Osteocyte (in vitro differentiated cells): ENCODE measurements at places on chromosomes 2 and 18.

- no peak for DNase-seq
These were observed 40.0 kb downstream of the COA5 start for GRCh38 chr2:98568161-98568956.

- no peak for DNase-seq
These were observed 51.9 kb downstream of the CACNB4 start for GRCh38 chr2:152046940-152047339.

- no peak for DNase-seq
These were observed 77.0 kb upstream of the UBXN4 start for GRCh38 chr2:135664623-135665068.

DNA sequence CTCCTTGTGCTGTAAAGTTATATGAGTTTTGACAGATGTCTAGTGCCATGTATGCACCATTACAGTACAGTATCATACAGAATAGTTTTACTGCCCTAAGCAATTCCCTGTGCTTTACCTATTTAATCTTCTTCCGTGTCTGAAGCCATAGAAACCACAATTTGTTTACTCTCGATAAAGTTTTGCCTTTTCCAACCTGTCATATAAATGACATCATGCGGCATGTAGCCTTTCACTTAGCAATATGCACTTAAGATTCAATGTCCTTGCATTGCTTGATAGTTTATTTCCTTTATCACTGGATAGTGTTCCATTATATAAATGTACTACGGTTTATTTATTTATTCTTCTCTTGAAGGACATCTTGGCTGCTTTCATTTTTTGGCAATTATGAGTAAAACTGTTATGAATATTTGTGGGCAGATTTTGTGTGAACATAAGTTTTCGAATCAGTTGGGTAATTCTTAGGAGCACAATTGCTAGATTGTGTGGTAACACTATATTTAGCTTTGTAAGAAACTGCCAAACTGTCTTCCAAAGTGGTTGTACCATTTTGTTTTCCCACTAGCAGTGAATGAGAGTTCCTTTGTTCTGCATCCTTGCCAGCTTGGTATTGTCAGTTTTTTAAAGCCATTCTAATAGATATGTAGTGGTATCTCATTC is 136.8 kb upstream of the MAP3K20 start:
- DNase-seq, result no peak

- DNase-seq, result no peak
These were observed 14.0 kb upstream of the CAVIN2 start for GRCh38 chr2:191860760-191861466.

GRCh38 chr2:97745474-97746174 is 32.2 kb downstream of the ZAP70 start:
- DNase-seq, result no peak

GRCh38 chr2:128320906-128321771 is 2.5 kb upstream of the HS6ST1 start:
- DNase-seq, result peak; percentile 78

DNA sequence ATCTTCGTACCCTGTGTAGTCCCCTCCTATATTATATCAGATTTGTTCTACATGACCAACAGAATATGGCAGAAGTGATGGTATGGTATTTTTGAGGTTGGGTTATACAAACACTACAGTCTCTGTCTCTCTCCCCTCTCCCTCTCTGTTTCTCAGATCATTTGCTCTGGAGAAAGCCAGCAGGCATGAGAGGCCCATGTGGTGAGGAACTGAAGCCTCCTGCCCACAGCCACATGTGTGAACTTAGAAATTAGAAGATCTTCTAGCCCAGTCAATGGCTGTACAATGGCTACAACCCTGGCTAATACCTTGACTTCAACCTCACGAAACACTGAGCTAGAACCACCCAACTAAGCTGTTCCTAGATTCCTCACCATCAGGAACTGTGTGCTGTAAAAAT is 250.6 kb downstream of the SMAD2 start:
- DNase-seq, result no peak

- no peak for DNase-seq
These were observed 103.8 kb upstream of the OSR1 start for GRCh38 chr2:19462256-19462645.

GRCh38 chr2:98748292-98749065 is 17.5 kb upstream of the MGAT4A start:
- DNase-seq, result no peak

DNA sequence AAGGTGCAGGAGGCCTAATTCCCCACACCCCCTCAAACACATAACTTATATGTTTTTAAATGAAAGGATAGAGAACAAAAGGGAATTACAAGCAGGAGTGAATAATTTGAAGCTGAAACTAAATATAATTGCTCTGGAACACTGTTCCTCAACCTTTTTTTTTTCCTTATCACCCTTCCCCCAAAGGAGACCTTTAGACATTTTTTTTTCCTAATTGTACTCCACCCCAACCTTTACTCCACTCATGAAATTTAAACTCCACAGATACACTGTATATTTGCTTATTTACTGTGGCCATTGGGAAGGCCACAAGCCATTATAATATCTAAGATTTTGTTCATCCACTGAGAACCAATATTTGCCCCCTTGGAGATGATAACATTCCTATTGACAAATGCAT is 45.4 kb upstream of the PELI1 start:
- no peak for DNase-seq

GRCh38 chr2:142796588-142796987 is 80.9 kb upstream of the KYNU start:
- DNase-seq, result no peak

DNA sequence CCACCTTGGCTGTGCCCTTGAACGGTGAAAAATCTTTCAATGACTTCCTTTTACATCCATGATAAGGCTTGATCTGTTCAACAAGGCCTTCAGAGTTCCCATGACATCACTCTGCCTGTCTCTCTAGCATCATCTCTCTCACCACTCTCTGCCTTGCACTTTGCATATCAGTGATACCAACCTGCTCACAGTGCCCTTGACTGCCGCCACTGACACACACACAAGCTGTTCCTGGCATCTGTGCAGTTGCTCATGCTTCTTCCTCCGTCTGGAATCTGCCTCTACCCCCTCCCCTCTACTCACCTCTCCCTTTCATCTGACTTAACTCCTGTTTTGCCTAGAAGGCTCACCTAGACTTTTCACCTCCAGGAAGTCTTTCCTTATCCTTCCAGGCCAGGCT is 79.1 kb upstream of the SEC11C start:
- no peak for DNase-seq

DNA sequence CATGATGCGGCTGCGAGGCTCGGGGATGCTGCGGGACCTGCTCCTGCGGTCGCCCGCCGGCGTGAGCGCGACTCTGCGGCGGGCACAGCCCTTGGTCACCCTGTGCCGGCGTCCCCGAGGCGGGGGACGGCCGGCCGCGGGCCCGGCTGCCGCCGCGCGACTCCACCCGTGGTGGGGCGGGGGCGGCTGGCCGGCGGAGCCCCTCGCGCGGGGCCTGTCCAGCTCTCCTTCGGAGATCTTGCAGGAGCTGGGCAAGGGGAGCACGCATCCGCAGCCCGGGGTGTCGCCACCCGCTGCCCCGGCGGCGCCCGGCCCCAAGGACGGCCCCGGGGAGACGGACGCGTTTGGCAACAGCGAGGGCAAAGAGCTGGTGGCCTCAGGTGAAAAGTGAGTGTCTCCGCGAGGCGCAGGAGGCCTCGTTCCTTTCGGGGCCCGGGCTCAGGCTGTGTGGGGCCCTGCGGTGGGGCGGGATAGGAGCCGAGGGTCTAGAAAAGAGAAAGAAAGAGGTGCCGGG is 520 bp downstream of the GLS start:
- no peak for DNase-seq

DNA sequence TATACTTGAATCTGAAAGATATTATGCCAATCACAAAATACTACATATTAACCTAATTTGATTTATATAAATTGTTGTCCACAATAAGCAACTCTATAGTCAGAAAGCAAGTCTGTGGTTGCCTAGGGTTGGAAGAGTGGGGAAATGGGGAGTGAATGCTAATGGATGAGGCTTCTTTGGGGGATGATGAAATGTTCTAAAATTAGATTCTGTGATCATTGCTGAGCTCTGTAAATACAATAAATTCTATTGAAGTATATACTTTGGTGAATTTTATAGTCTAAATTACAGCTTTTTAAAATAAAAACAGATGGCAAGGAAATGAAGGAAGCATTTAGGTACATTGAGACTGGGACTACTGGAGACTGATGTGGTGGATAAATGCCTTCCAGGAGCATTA is 275.5 kb downstream of the MBD2 start:
- DNase-seq, result no peak

GRCh38 chr18:53819174-53819573 is 405.3 kb downstream of the MBD2 start:
- no peak for DNase-seq

GRCh38 chr2:45699032-45699658 is 47.7 kb downstream of the PRKCE start:
- DNase-seq, result no peak

DNA sequence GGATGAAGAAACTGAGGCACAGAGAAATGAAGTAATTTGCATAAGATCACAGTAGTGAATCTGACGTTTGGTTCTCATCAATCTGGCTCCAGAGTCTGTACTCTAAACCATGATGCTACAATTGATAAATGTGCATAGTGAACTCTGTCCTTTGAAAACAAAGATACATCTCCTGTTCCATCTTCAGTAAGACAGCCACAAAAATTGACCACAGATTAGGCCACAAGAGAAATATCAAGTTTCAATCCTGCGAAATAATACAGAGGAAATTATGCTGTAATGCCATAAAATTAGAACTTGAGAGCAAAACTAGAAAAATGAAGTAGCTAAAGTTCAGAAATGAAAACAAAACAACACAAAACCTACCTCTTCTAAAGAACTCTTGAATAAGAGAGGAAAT is 28.4 kb downstream of the FAM98A start:
- DNase-seq, result no peak

DNA sequence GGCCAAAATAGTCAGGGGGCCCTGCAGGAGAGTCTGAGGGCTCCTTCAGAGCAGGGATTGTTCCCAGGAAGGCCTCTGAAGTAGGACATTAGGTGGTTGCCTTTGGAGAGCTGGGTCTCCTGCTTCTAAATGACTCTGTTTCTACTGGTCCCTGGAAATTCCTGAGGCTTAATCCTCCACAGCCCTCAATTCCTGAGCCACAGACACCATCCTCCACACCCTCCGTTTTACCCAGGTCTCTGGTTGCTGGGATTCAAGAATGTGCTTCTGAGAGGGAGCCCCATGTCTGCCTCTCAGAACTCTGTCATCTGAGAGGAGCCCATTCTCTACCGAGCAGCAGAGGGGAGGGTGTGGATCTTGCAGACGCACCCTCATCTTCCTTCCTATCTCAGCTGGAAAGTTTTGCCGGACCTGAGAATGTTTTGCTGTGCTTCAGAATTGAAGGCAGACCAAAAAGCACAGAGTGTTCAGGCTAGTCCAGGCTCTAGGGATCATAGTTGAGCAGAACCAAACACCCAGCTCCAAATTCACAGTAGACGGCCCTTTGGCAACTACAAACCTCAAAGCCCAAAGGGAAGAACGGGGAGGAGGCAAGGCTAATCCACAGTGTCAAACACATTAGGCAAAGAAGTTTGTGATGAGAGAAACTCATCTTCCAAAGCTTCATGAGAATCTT is 8.1 kb downstream of the VIT start:
- no peak for DNase-seq

DNA sequence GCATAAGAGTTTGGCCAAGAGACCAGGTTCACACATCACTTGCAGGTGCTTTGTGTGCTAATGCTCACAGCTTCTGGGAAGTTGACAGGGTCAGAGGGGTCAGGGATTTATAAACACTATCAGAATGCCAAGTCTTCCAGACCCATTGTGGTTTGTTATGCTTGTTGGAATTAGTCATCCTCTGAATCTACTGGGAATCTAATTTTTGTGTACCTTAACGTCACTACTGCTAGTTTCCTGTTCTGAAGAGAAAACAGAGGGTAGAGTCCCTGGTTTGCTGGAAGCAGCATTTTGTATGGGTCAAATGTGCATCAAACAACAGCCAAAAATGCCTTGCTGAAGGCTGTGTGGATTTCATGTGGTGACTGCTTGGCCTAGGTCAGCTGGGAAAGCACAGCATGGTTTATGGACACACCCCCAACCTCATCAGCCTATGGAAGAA is 33.3 kb downstream of the ANTXR1 start:
- DNase-seq, result no peak

- no peak for DNase-seq
These were observed 62.6 kb downstream of the ETAA1 start for GRCh38 chr2:67459761-67460160.

DNA sequence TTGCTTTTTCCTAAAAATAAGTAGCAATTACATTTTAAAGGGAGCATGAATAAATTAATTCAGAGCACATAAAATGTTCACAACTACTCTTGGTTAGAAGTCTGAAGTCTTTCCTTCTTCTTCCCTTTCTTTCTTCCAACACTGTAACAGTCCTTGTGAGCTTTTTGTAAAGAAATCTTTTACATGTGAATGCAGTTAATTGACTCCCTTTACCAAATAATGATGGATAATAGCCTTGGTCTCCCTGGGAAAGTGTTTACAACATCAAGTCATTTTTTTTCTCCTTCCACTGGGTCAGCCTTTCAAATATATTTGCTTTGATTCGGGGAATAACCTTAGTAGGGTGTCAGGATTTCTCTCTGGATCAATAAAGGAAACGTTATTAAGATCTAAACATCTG is 39.1 kb downstream of the CALCRL start:
- no peak for DNase-seq

GRCh38 chr2:42827647-42828486 is 35.5 kb upstream of the HAAO start:
- DNase-seq, result peak; percentile 95

DNA sequence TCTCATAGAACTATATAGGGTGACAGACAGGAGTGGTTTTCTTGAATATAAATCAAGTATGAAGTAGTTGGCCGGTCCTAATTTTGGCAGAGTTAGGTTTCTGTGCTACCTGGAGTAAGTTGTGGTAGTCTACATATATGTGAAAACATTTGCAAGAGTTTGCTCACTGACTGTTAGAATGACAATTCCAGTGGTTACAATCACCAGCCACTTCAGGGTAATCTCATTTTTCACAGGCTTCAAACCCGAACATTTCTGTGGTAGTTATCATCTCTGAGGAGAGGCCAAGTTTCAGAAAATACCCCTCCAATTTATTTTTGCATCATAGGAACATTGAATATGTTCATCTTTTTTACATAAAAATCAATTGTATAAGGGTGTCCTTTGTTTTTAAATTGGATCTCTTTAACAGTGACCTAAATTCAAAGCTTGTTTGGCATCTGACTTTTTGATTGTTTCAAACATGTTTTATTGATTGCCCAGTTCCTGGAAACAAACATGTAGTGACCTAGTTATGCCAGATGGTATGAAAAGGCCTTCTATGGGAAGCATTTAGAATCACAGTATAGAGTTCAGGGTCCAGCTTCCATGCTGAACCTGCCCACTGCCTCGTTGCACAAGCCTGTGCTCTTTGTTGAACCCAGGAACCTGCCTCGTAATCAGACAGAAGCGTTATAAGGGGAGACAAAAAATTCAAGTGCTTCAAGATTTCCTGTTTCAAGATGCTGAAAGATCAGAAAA is 250.6 kb downstream of the LTBP1 start:
- DNase-seq, result no peak

GRCh38 chr2:78766459-78766858 is 259.0 kb upstream of the REG3G start:
- DNase-seq, result no peak

GRCh38 chr2:61018318-61018755 is 282 bp upstream of the PUS10 start:
- DNase-seq, result no peak
